Caki2 (cell line): ENCODE measurements at places on chromosomes 3 and 15.
A peak's percentile ranks its signal among the peaks of the same experiment; 100 is the strongest.

- DNase-seq: no peak
Measured at GRCh38 chr3:168138421-168138820, 42.7 kb upstream of the GOLIM4 start.

GRCh38 chr3:85432081-85432480 lies 473.3 kb downstream of the CADM2 start:
- DNase-seq: no peak

GRCh38 chr15:72933976-72934375 lies 118.3 kb upstream of the NEO1 start:
- no peak for DNase-seq

DNA sequence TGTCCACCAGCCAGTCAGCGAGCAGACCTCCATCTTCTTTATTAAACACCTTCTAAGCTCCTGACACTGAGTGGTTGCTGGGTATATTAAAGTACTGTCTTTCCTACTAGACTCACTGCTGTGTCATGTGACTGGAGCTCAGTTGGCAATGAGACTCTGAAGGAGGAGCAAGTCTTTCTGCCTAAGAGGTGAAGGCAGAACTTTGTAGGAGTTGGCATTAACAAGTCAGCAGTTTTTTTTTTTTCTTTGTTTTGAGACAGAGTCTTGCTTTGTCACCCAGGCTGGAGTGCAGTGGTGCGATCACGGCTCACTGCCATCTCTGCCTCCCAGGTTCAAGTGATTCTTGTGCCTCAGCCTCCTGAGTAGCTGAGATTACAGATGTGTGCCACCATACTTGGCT lies 62.2 kb downstream of the ABHD5 start:
- DNase-seq: peak; percentile 33

- no peak for DNase-seq
Measured at GRCh38 chr3:117168896-117169295, 459.3 kb downstream of the TUSC7 start.

- DNase-seq: peak; percentile 83
Measured at GRCh38 chr3:23159929-23160328, 43.2 kb upstream of the UBE2E2 start.

DNA sequence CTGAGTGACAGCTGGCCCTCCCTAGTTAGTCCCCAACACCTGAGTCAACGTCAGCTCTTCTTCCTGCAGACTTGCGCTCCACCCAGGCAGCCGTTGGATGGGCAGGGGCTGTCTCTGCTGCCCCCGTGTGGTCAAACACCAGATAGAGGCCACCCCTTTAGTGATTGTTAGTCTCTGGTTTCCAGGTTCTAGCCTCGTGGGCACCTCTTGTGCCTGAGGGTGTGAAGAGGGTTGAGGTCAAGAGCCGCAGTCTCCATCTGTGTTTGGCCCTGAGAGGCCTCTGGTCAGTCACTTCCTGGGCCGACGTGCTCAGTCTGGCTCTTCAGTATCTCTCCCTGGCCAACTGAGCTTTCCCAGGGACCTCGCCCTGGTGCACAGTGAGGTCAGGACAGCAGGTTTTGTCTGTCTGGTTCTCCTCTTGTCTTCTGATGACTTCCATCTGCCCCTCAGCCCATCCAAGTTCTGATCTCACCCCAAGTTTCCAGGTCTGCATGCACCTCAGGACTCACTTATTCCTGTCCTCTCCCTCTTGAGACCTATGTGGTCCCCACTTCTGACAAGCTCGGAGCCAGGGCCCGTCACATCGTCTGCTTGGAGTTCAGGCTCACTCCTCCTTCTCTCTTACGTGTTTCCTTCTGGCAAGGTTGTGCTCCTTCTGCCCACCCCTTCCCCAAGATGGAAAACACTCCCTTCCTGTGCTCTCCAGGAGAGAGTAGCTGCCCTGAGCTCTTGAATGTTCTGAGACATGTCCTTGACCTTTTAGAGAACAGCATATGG lies 20.9 kb downstream of the CD276 start:
- DNase-seq: peak; percentile 44

- no peak for DNase-seq
Measured at GRCh38 chr15:61198722-61199121, 30.4 kb downstream of the RORA start.

- DNase-seq: no peak
Measured at GRCh38 chr15:37902126-37902525, 32.3 kb upstream of the TMCO5A start.

DNA sequence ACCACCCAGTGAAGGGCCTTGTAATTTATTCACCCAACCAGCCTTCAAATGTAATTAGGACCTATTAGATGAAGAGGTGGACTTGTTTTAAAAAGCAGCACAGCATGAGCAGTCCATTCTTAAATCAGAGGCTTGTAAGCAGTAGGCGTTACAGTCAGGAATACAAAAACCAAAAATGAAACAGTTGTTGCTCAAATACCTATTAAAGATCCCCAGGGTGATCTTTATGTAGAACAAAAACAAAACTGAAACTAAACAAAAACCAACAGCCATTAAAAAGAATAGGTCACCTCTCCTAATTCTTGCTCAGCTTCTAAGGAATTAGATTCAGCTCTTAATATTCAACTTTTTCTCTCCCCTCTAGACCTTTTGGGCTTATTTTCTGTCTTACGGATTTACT lies 104.9 kb upstream of the ST8SIA2 start:
- no peak for DNase-seq

DNA sequence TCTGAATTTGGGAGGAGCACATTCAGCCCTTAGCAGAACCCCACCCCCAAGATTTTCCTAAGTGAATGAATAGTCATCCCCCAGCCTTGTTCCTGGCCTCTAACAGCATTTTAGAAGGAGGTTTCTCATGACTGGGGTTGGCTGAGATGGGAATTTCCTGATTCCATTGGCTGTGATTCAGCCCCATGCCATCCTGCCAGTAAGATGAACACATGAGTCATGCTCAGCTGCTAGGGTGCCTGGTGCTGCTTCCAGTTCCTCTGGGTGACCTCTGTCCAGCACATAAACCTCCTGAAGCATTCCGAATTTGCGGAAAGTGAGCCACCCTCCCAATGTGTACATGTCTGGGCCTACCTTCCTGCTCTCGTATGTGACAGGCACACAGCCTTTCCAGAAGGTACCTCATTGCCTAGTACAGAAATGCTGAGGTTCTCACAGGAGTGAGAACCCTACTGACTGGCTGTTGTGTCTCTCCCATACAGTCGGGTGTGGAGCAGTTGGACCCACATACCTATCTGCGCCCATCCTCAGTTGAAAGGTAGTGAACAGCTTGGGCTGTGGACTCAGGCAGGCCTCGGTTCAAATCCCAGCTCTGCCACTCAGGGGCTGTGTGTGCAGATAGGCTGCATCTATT lies 91.7 kb downstream of the APBA2 start:
- peak; percentile 88 for DNase-seq

DNA sequence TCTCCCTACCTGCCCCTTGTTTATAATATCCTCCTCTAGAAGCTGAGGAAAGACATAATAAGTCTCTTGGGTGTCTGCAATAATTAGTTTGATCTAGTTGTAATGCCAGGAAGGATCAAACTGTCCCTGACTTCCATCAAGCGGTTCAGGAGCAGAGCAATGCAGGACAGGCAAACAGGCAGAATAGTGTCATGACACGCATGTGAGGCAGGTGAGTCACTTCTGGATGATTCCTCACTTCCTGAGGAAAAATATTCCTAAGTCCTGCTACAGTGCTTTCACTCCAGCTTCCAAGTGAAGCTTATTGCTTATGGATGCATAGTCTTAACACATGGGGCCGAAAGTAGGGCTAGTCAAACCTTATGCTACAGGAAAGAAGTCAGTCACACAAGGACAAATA lies 85.8 kb downstream of the GREM1 start:
- no peak for DNase-seq

- no peak for DNase-seq
Measured at GRCh38 chr15:84938726-84939125, 42.9 kb upstream of the PDE8A start.

DNA sequence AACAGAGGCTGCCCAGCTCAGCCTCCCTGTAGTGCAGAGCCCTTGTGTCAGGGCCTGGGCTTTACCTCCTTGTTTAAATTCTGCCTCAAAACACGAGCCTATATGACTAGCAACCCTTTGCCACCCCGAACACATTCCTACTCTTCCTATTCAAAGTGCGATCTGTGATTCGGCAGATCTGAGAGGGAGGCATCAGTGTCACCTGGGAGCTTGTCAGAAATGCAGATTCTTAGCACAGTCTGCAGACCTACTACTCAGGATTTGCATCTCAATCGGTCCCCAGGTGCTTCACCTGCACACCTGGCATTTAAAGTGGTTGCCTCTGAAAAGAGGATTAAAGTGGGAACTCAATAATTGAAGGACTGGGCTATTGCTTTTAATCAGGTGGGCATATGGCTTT lies 273.2 kb upstream of the TOPAZ1 start:
- DNase-seq: no peak

DNA sequence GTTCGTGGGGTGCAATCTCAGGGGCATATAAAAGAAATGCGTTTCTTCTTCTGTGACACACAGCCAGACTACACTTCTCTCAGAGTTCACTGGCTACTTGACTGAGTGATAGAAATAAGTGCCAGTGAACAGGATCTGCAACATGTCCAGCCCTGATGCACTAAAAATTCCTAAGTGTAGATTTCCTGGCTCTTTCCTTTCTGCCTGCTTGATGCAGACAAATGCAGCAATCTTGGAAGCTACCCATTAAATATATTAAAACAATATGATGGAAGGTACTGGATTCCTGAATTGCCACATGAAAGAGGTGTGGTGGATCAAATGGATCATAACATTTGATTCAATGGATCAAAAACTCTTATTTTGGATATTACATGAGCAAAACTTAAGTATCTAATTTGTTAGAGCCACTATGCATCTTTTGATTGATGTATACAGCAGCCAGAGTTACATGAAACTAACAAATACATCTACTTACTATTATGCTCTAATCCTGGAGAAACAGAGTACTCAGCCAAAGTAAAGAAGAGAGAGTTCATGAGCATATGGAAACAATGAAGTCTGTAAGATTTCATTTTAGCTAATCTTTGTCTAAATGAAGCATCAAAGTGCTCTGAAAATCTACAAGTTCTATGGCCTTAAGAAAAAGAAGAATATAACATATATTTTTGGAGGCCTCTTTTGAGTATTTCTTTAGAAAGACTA lies 222.6 kb downstream of the ZNF385D start:
- no peak for DNase-seq

GRCh38 chr3:52238193-52238760 lies 681 bp downstream of the TWF2 start:
- DNase-seq: no peak

DNA sequence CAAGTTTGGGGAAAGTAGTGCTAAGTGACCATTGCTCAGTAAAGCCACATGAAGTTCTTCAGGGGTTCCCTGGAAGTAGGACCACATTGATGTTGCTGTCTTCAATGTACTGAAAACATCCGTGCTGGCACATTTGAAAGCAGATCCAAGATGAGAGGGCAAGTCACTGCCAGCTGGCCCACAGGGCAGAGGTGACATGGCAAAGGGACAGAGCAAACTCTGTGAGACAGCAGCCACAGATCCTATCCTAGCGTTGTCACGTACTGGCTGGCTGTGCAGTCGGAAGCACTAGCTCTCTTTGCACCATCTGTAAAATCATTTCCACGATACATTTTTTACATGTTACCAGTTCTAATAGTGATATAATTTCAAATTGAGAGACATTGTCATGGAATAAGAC lies 13.8 kb downstream of the MUC13 start:
- DNase-seq: no peak

GRCh38 chr3:15298504-15298903 lies 33.9 kb downstream of the SH3BP5 start:
- DNase-seq: no peak

DNA sequence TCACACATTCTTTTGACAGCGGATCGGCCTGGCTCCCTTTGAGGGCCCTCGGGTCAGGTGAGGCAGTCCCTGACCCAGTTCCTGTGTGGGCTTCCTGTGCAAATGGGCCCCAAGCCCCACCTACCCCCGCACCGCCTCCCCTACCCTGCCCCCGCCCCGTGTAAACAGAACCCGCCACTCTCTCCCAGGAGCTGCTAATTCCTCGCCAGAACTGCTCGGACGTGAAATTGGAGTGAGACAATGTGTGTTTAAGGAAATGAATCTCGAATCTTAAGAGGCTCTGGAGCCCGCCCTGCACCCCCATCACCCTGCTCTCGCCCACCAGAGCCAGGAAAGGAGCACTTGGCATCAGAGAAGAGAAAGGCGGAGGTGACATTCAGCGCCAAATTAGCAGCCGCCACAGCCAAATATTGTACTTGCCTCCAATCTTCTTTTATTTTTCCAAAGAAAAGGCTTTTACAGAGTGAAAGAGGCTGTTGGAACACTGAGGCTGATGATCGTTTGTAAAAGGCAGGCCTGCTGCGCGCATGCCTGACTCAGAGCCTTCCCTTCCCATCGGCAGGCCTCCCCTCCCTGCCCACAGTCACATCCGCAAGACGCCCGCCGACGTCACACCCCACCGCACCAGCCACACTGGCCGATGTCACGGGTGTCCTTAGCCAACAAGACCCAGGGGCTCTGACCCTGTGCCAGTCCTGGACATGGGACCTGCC lies 53.1 kb downstream of the CACNA2D2 start:
- no peak for DNase-seq

DNA sequence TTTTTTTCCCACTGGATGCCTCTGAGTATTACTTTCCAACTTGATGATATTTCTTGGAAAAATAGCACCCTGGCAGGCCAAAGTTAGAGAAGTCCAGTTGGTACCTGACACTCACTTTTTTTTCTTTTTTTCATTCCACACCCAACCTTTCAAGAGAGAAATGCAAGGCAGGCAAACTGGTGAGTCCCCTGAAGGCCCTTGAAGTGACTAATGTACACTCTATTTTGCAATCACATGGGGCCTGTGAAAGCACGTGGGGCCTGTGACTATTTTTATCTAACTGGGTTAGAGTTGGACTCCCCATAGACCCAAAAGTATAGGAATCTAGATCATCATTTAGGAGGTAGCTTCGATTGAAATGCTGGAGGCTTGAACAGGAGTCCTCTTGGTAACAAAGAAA lies 316.7 kb downstream of the CHL1 start:
- DNase-seq: no peak

- no peak for DNase-seq
Measured at GRCh38 chr15:64333986-64334929, 21.7 kb downstream of the CSNK1G1 start.

- DNase-seq: peak; percentile 30
Measured at GRCh38 chr3:53721187-53722119, 124.8 kb downstream of the CHDH start.

DNA sequence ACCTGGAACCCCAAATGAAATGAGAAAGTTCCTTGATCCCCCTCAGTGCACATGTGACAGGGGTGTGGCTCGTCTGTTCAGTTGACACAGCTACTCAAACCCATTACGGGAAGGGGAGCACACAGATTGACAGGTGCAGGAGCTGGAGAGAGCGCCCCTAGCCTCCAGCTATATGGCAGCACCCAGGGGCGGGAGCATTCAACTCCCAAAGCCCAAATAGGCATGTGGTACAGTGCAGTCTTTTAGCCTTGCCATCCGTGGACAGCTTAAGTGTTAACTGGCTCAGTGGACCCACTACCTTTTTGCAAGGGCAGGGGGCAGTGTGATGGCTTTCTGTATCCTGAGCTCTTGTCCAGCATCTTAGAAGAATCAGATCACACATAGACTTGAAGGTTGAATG lies 1374.2 kb upstream of the ALCAM start:
- no peak for DNase-seq

DNA sequence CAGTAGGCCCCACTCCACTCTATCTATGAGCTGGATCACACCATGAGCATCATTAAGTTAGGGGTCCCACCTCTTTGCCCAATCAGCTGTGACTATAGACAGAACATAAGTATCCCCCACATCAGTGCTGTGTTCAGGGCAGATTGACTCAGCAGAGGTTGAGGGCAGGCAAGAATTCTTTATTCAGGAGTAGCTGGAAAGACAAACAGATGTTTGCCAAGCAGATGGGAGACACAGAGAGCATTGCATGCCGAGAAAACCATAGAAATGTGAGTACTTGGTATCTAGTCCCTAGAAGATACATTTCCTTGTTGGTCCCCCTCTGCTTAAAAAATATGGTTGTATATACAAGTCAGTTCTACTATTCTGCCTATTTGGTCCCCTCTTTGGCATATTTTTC lies 440.8 kb downstream of the RAP2B start:
- no peak for DNase-seq
